NCI-H1105 treated with DMSO at 0.1 percent for 48 hours (cell line): ENCODE measurements at places on chromosomes 3 and 15.

GRCh38 chr3:24299246-24299805 is 195.3 kb downstream of the THRB start:
- no peak for DNase-seq

DNA sequence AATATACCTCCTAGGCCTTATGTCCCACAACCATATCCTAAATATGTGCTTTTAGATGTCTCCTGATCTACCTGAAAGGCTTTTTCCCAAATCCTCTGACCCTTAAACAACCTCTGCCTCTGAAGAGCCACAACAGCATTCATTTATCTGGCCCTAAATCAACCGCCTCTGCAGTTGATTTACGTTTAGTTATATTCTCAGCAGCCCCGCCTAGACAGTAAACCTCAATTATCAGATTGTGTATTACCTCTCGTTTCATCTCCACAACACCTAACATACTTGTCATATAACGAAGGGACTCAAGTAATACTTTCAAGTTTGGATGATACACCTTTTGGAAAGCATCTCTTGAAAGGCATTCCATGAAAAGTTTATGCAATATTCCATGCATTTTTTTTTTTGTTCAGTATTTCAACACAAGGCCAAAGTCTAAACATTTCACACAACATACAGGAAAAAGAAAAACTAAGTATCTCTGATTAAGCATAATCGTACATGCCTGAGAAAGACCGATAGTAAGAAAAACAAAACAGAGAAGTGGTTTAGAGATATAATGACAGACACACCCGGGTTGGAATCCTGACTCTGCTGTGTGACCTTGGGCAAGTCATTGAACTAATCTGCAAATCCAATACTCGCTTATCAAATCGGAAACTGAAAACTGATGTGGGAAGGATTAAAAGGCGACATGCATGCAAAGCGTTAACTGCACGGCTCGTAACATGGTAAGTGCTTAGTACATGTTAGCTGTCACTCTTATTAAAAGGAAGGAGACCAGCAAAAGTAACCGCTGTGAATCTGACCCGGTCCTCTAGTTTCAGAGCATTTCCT is 778 bp downstream of the CRBN start:
- DNase-seq = no peak

DNA sequence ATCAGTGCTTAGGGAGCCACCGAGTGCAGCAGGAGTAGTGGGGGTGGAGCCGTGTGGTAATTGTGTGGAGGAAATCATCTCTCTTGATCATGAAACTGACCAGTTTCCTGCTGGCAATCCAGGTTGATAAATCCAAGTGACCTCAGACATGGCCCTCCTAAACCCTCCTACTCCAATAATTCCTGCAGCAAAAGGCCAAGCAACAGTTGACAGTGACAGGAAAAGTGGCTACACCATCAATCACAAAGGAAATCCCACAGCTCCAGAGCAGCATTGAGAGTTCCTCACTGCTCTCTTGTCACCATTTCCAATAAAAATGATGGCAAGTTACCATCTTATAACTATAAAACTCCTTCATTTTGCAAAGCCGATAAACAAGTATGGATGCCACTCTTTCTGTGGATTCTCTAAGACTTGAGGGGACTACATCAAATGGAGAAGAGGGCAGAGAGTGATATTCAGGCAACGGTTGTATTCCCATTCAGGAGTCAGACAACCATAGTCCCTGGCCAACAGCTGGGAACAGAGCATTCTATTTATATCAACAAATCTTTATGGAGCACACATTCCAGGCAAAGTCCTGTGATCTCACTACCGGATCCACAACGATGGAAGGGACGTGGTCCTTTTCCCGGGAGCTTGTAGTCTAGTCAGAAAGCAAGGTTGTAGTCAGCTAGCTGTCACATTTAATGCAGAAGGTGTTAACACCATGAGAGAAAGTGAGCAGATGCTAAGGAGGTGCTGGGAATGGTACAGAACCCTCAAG is 312.5 kb upstream of the CTNNB1 start:
- no peak for DNase-seq

DNA sequence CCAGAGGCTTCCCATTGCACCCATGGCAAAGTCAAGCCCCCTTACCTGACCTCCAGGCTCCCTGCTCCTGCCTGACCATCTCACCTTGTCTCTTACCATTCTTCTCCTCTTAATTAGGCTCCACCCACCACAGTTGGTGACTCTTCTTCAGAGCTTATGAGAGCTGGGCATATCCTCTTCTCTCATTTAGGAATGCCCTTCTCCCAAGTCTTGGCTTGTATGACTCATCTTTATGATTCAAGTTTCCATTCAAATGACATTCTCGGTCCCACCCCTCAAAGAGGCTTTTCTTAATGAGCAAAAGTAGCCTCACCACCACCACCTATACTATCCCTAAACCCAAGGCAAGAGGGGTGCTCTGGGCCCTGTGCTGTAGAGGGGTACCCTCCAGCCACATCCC is 55.3 kb upstream of the NUDT16 start:
- no peak for DNase-seq

DNA sequence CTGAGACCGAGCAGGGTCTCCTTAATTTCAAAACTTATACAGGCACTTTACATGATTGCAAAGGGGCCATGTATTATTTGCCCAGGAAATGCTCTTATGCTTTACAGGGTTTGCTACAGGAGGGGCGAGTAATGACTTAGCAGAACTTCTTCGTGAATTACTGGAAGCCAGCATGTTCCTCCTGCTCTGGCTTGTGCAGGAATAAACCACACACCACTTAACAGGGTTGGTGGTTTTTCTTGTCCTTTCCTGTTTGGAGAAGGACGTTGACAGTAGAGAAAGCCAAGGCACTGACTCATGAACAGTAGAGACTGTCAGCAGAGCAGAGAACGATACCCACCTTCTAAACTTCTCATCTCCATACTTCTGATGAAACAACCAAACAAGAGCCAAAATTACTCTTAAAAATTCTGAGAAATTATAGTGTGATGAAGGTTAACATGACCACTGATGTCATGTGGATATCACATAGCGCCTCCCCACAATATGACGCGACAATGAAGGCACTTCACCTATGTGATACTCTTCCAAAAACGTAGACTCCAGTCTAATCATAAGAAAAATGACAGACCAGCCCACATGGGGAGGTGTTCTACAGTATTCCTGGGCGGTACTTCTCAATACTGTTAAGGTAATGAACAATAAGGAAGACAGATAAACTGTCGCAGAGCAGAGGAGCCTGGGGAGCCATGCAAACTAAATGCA is 24.7 kb upstream of the MCTP2 start:
- DNase-seq = no peak

- DNase-seq = no peak
Measured at GRCh38 chr15:84934942-84935729, 46.5 kb upstream of the PDE8A start.
